ENCODE measurements at places on chromosomes 5 and 9. TPM values are rescaled to one million over a fixed set of nuclear protein-coding genes. Genes with fewer than 3 reads are reported as not detected.

Gene CRB2
- not detected for total RNA-seq

Gene TNFSF8
- not detected for total RNA-seq

Gene BTNL8
- not detected for total RNA-seq

Gene SLC6A7
- not detected for total RNA-seq

Gene WDR31
- total RNA-seq = 4.0 TPM

Gene STPG3
- not detected for total RNA-seq

Data from fibroblast of lung (primary cell).